ENCODE measurements at places on chromosomes 2 and 18. TPM values are rescaled to one million over a fixed set of nuclear protein-coding genes. Genes with fewer than 3 reads are reported as not detected.
A peak's percentile ranks its signal among the peaks of the same experiment; 100 is the strongest.

DNA sequence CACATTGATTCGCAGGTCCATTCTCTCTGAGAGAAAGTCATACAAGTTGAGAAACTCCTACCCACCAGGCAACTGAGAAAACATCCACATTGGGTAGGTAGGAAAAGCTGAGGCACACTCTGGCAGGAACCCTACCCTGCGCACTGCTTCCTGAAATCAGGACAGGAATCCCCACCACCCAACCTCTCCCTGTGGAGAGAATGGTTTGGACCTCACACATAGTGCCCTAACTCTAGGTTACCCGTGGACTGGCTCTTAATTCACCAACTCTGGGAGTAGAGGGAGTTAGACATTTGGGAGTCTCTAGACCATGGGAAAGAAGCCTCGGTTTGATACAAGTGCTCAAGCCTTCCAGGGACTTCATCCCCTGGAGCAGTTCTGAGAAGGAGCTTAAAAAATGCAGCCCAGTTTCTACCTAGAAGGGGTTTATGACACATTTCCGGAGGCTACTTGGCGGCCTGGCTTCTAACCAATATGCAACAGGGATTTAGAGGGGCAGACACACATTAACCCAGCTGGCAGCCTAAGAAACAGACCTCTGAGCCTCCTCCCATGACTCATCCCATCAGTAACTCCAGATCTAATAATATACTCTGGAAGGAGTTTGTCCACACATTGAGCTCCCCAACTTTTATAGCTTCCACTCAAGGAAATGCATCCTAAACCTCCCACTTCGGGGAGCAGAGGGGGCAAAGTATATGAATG, 136.7 kb downstream of the EML6 start:
- no peaks in the 10 kb centered on the region for H3K4me1 ChIP-seq
- no peak for DNase-seq
- H3K4me3 ChIP-seq: no peak overlapping the region
- H3K27me3 ChIP-seq: no peaks in the 10 kb centered on the region

DNA sequence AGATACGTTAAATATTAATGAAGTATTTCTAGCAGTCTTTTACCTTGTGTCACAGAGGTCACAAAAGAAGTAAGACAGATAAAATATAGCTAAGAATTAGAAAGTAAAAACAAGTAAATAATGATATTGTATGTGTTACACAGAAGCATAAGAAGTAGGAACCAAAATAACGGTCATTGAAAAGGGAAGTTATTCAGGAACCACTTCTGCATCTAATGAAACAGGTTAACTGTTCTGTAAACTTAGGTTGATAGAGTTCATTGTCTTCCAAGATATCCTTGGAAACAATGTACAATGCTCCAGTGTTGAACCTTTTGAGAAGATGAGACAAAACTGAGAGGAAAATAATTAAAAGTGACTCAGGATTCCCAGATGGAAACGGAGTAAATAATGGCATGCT, 57.1 kb upstream of the CD302 start:
- no peaks in the 10 kb centered on the region for H3K27me3 ChIP-seq
- no peak for DNase-seq
- no peak overlapping the region for H3K27ac ChIP-seq
- no peaks in the 10 kb centered on the region for H3K36me3 ChIP-seq

- DNase-seq: no peak
- H3K27me3 ChIP-seq: no peaks in the 10 kb centered on the region
- H3K4me3 ChIP-seq: no peak overlapping the region
- H3K36me3 ChIP-seq: no peaks in the 10 kb centered on the region
Measured at GRCh38 chr2:43454791-43455190, 141.0 kb downstream of the THADA start.

- no peaks in the 10 kb centered on the region for H3K36me3 ChIP-seq
- H3K27me3 ChIP-seq: no peaks in the 10 kb centered on the region
Measured at GRCh38 chr2:132977812-132978529, 308.0 kb upstream of the LYPD1 start.

DNA sequence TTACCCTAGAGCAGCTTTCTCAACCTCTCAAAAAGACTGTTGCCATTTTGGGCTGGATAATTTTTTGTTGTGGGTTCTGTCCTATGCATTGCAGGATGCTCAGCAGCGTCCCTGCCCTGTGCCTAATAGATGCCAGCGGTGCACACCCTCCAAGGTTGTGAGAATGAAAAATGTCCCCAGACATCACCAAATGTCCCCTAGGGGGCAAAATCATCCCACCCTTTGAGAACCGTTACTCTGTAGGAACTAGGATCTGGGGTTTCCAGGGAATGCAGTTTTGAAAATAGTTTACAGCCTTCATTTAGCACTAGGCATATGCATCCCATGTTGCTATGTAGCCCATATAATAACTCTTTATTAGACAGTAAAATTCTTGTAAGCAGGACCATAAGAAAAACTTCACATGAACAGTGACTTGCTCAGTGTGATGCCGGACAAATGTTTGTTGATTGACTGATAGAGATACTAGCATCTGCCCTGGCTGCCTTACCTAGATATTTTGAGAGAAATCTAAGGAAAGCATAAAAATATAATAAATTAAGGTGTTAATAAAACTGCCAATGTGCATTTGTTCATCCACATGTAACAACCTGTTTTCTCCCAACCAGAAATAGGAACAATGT, 79.2 kb upstream of the EPC2 start:
- no peaks in the 10 kb centered on the region for H3K4me1 ChIP-seq
- H3K27ac ChIP-seq: no peak overlapping the region
- no peaks in the 10 kb centered on the region for H3K27me3 ChIP-seq
- H3K4me3 ChIP-seq: no peak overlapping the region
- no peaks in the 10 kb centered on the region for H3K36me3 ChIP-seq

EDAR gene
- total RNA-seq: not detected

- no peak overlapping the region for H3K27ac ChIP-seq
- peaks cover 7% of the 10 kb centered on the region for H3K27me3 ChIP-seq
- H3K4me3 ChIP-seq: no peak overlapping the region
- peak; percentile 86 for DNase-seq
- no peaks in the 10 kb centered on the region for H3K36me3 ChIP-seq
Measured at GRCh38 chr2:129711816-129712675, 267.4 kb upstream of the RAB6C start.

TMEM200C gene
- 0.33 TPM for total RNA-seq

GRCh38 chr18:77361382-77361781, 111.7 kb downstream of the GALR1 start:
- no peak for DNase-seq
- H3K27ac ChIP-seq: no peak overlapping the region
- H3K36me3 ChIP-seq: no peaks in the 10 kb centered on the region

FBLN7 gene
- total RNA-seq: 1.1 TPM

ABCG8 gene
- not detected for total RNA-seq

DNA sequence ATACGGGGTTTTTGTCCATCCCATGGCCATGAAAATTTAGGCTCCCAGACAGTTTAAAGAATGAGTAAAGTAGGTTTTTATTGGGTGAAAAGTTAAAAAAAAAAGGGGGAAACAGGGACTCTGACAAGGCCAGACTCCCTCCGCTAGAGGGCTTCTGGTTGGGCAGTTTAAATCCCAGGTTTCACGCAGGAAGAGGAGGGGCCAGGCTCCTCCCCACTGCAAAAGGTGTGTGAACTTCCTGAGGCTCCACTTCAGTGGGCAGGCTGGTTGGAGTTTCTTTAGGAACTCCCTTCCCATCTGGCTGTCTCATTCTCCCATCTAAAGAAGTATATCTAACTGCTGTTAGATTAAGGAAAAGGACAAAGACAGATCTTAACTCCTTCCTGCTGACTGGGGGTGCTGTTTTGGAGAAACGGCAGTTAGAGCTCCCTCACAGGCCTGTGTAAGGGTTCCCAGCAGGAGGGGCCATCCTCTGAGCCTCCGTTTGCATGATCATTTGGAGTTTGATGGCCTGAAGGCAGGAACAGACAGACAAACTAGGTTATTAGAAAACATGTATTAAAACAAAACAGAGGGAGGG, 1160.7 kb downstream of the CNTNAP5 start:
- DNase-seq: no peak
- no peaks in the 10 kb centered on the region for H3K27me3 ChIP-seq
- no peak overlapping the region for H3K4me3 ChIP-seq
- H3K27ac ChIP-seq: no peak overlapping the region

DNA sequence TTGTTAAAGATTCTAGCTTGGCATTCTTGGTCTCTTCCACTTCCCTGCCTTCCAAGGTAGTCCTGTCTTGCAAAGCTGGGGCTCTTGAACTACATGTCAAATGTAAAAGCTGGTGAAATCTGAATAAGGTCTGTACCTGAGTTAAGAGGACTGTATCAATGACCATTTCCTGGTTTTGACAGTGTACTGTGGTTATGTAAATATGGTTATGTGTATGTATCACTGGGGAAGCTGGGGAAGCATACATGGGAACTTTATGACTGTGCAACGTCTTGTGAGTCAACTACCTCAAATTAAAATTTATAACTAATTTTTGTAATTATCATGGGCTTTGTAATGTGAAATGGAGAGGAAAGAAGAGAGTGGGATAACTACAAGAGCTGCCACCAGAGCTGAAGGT, 81.7 kb downstream of the COL4A4 start:
- no peaks in the 10 kb centered on the region for H3K4me1 ChIP-seq
- no peaks in the 10 kb centered on the region for H3K36me3 ChIP-seq
- no peak overlapping the region for H3K4me3 ChIP-seq

DNA sequence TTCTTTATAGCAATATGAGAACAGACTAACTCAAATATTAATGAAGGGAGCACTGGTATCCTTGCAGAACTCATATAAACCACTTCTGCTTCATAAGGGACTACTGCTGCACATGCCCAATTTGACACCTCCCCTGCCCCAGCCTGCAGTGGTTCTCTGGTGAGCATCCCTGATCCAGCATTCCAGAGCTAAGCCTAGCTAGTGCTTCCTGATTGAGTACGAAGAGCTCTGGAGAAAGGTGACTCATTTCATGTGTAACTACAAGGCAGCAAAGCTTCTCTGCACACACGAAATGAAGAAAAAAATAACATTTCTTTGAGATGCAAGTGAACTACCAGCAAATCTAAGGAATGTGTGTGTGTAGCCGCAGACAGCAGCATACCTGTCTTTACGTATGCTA, 22.8 kb upstream of the ADNP2 start:
- peak; percentile 53 for DNase-seq
- no peaks in the 10 kb centered on the region for H3K4me1 ChIP-seq
- H3K27me3 ChIP-seq: no peaks in the 10 kb centered on the region
- no peak overlapping the region for H3K27ac ChIP-seq

- H3K4me1 ChIP-seq: no peaks in the 10 kb centered on the region
- H3K36me3 ChIP-seq: no peaks in the 10 kb centered on the region
- DNase-seq: no peak
- H3K27me3 ChIP-seq: no peaks in the 10 kb centered on the region
- H3K4me3 ChIP-seq: no peak overlapping the region
Measured at GRCh38 chr2:15691586-15692310, 100.1 kb downstream of the DDX1 start.

GRCh38 chr2:101133492-101134100, 17.6 kb downstream of the TBC1D8 start:
- H3K27ac ChIP-seq: no peak overlapping the region
- peaks cover under 1% of the 10 kb centered on the region for H3K4me1 ChIP-seq
- no peak overlapping the region for H3K4me3 ChIP-seq
- H3K27me3 ChIP-seq: no peaks in the 10 kb centered on the region

DNA sequence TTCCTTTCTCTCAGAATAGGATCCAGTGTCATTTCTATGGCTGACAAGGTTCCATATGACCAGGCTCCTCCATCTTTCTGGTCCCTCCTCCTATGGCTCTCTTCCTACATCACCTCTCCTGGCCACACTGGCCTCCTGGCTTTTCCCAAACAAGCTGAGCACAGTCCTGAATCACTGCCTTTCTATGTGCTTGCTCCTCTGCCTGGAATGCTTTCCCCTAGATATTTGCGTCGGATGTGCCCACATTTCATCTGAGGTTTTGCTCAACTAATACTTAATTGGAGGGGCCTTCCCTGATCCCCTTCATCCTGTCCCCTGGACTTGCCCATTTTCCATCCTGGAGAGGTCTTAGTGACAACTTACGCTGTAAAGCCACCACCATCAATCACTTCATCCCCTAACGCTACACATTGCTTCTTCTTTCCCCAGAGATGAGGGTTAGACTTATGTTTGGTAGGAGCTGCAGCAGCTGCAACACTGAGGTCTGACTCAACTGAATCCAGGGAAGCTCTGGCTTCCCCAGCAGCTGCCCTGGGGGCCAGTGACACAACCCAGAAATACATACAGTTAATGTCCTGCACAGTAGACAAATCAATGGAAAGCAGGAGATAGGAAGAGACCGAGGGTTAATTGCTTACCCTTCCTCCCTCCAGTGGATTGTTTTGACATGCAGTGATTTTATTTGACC, 42.9 kb downstream of the QPCT start:
- no peak overlapping the region for H3K27ac ChIP-seq
- no peaks in the 10 kb centered on the region for H3K36me3 ChIP-seq
- no peak overlapping the region for H3K4me3 ChIP-seq
- DNase-seq: no peak
- peaks cover 10% of the 10 kb centered on the region for H3K4me1 ChIP-seq

TANC1 gene
- total RNA-seq: 52.7 TPM

- DNase-seq: no peak
- H3K4me3 ChIP-seq: no peak overlapping the region
- no peaks in the 10 kb centered on the region for H3K27me3 ChIP-seq
- H3K36me3 ChIP-seq: no peaks in the 10 kb centered on the region
- no peaks in the 10 kb centered on the region for H3K4me1 ChIP-seq
Measured at GRCh38 chr2:202847693-202848524, 23.7 kb downstream of the ICA1L start.

GRCh38 chr2:158046121-158046880, 55.4 kb upstream of the UPP2 start:
- DNase-seq: peak; percentile 64
- no peak overlapping the region for H3K4me3 ChIP-seq
- no peaks in the 10 kb centered on the region for H3K36me3 ChIP-seq
- no peaks in the 10 kb centered on the region for H3K27me3 ChIP-seq
- H3K4me1 ChIP-seq: peaks cover 3% of the 10 kb centered on the region
- H3K27ac ChIP-seq: no peak overlapping the region

DNA sequence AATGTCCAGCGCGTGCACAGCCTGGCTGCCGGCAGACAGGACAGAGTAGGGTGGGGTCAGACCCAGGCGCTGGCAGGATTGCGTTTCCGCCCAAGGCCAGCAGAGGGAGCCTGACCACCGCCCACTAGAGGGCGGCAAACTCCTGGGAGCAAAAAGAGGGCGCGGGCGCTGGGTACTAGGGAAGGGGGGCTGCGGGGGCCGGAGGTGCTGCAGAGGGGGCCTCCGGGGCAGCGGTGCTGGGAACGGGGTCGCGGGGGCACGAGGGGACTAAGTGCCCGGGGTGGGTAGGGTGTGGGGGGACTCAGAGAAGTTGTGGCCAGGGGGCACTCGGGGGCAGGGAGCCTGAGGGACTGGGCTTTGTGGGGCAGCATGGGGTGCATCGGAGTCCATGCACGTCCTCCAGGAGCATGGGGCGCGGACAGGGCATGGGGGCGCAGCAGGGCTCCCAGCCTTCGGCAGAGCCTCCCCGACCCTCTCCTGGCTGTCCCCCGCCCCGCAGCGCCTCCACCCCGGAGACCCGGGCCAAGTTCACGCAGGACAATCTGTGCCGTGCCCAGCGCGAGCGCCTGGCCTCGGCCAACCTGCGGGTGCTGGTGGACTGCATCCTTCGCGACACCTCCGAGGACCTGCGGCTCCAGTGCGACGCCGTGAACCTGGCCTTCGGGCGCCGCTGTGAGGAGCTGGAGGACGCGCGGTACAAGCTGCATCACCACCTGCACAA, 3.2 kb downstream of the TEKT4 start:
- no peak overlapping the region for H3K27ac ChIP-seq
- H3K4me3 ChIP-seq: no peak overlapping the region

Data from esophagus muscularis mucosa (tissue), 4 donors.